Activated T-helper 1 cell treated with anti-CD3 and anti-CD28 coated beads, Interleukin-12 subunit alpha, Interleukin-12 subunit beta, Interleukin-2, Interleukin-4 antibody, amounts not matched to agents 30 ng/mL and 10 ng/mL and 1 ng/mL, durations not matched to agents 14 hours and 24 hours and 36 hours (primary cell): ENCODE measurements at places on chromosomes 7 and 10.
A peak's percentile ranks its signal among the peaks of the same experiment; 100 is the strongest.

DNA sequence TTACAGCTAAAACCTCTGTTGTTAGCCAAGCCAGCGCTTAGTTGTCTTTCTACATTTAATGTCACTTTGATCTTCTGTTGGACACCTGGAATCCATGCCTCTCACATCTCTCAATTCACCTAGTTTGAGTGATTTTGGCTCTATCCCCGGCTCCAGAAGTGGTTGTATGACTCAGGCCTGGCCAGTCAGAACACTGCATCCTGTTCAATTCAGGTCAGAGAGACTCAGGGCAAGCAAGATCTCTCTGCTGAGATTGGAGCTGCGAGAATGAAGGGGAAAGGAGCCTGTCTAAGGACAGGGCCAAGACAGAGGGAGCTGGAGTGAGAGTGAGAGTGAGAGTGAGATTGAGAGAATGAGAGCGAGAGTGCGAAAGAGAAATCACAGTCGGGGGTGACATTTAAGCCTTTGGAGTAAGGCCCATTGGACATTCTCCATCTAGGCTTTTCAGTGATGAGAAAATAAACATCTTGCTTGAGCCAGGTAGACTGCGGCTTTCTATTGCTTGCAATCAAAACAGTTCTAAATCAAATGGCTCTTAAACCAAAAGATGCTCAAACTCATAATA is 83.3 kb upstream of the DYNC1I1 start:
- DNase-seq, result no peak

- DNase-seq, result no peak
Observed at GRCh38 chr10:126063353-126063791, 167.0 kb downstream of the FANK1 start.

DNA sequence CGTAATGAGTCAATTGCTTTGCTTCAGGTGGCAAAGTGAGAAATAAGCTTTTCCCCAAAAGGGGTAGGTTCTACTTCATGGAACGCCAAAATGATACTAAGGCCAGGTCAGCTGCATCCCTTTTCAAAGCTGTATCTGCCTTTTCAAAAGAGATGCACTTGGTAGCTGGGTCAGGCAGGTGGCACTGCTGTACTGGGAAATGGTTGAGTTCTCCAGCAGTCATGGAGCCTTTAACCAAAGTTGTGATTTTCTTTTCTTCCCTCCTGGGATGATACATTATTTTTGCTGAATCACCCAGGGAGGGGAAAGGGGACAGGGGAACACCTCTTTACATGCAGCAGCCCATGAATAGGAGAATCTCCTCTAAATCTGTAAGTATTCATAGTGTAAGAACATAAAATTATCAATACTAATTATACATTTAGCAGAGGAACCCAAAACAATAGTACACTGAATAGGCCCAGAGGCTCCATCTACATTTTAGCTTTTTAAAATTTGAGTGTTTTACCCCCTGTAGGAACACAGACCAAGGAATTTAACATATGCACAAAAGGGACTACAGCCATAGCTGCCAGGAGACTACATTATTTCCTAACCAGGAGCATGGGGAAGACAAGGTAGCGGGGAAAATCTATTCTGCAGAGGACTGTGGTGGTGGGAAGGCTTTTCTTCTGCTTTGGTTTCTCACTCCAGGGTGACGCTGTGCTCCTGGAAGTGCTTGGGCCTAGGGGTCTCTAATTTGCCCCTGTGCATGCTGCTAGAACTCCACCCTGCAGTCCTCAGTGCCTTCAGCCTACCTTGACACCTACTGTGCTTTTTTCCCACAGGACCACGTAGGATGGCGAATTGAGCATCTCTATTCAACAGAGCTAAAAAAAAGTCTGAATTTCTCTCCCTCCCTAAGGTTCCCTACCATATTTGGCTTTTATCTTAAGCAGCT is 6.4 kb upstream of the GPR22 start:
- DNase-seq, result peak; percentile 7

- DNase-seq, result no peak
Observed at GRCh38 chr7:50620433-50620832, 55.2 kb upstream of the DDC start.

GRCh38 chr10:110775020-110775375 is 96.7 kb upstream of the PDCD4 start:
- DNase-seq, result no peak

DNA sequence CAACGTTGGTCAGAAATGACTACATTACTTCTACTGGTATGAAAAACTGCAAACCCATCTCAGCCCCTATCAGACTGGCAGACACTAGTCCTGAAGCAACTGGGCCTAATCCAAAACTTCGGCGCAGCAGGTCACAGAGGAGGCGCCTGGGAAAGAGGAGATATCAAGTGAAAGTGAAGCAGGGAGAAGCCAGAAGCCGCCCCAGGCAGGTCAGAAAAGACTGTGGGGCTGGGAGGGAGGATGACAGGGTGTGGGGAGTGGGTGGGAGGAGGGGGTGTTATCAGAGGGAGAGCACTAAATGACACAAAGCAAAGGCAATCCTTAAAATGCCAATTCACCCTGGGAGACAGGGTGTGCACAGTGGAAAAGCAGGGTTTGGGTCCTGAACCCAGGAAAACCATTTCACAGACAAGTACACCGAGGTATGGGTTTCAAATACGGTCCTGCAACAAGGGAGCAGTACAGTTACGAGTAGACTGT is 731 bp downstream of the CHCHD3 start:
- no peak for DNase-seq

- DNase-seq, result no peak
Observed at GRCh38 chr7:129875160-129875559, 77.6 kb downstream of the UBE2H start.

GRCh38 chr10:132684164-132684891 is 101.6 kb downstream of the NKX6-2 start:
- DNase-seq, result peak; percentile 31

GRCh38 chr7:44182827-44183226 is 6.4 kb downstream of the GCK start:
- DNase-seq, result no peak

- no peak for DNase-seq
Observed at GRCh38 chr10:10017716-10018115, 1000.0 kb upstream of the CELF2 start.

DNA sequence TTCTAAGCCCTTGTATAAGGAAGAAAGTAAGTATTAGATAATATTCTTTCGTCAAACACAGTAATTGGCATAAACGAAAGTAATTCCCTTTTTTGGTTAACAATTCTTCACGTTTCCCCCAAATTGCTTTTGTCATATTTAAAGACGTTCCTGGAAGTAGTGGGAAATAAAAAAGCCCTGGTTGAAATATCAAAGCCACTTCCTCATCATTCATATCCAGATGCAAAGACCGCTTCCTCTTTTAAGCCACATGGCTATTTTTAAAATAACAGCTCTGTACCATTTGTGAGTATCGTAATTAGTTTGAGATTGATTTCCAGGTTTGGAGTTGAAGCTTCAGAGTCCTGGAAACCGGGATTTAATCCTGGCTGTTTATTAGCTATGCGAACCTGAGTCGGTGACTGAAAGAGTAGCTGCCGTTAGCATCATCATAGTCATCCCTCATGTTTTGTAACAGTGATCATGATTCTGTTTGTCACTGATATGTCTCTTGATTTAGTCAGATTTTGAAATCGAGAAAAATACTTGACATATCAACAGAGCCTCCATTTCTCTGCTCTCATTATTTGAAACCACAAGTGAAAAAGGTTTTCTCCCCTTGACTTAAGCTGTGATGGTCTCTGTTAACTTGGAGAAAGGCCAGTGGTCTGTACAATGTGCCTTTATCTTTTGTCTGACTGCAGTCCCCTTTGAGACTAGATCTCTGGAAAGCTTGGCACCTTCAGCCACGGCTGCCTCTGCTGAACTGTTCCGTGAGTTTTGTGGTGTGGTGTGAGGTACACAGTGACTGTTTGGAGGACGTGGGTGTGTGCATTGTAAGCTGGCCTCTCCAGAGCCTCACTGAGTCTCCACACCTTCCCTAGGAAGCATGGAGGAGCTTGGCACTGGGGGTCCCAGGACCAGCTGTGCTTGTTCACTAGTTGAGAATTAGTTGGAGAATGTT is 18.1 kb downstream of the OPTN start:
- DNase-seq, result no peak

GRCh38 chr7:27641581-27642230 is 21.0 kb downstream of the HIBADH start:
- no peak for DNase-seq

DNA sequence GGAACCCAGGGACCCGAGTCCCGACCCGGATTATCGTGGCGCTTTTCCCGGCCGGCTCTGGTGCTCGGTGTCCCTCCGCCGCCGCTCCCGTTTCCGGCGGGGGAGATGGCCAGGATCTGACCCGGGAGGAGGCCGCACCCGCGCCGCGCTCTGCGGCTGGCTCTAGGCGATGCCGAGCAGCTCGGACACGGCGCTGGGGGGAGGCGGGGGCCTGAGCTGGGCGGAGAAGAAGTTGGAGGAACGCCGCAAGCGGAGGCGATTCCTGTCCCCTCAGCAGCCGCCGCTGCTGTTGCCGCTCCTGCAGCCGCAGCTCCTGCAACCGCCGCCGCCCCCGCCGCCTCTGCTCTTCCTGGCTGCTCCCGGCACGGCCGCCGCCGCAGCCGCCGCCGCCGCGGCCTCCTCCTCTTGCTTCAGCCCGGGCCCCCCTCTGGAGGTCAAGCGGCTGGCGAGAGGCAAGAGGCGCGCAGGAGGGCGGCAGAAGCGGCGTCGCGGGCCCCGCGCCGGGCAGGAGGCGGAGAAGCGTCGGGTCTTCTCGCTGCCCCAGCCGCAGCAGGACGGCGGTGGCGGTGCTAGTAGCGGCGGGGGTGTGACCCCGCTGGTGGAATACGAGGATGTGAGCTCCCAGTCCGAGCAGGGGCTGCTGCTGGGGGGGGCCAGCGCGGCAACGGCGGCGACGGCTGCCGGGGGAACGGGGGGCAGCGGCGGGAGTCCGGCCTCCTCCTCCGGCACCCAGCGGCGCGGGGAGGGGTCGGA is 593 bp downstream of the CDK13 start:
- peak; percentile 42 for DNase-seq

- DNase-seq, result no peak
Observed at GRCh38 chr7:67753891-67754290, 757.3 kb downstream of the TYW1 start.

DNA sequence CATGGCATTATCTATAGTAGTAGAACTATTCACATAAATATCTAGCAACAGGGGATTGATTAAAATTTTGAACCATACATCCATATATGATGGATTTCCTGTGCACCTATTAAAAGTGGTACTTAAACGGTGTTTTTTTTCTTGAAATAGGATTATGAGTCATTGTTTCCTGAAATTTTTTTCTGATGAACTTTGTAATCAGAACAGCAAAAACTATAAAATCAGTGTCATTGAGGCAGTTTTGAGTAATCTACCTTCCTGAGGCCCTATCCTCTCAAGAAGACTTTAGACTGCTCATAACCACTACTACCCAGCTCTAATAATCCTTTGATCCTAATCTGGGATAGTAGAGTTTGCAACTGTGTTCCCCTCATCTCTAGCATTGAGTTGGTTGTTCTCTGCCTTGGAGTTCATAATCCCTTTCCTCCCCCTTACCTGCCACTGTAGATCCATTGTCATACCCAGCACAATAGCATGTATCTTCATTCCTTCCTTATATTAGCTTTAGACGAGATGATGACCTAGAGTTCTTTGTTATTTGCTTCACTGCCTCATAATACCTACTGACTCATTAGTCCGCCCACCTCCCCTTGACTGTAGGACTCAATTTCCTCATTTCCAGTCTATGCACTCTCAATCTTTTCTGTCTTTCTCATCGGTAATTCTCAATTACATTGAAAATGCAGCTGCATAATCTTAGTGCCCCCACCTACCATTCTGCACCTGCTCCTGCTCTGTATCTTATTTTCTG is 133.4 kb downstream of the LRRC4 start:
- DNase-seq, result no peak

- peak; percentile 49 for DNase-seq
Observed at GRCh38 chr7:150450491-150451001, at the start of gene GIMAP8. Gene GIMAP8 (plus strand): TSS chr7:150450630. CDS start chr7:150466699, 16,069 bp downstream.

DNA sequence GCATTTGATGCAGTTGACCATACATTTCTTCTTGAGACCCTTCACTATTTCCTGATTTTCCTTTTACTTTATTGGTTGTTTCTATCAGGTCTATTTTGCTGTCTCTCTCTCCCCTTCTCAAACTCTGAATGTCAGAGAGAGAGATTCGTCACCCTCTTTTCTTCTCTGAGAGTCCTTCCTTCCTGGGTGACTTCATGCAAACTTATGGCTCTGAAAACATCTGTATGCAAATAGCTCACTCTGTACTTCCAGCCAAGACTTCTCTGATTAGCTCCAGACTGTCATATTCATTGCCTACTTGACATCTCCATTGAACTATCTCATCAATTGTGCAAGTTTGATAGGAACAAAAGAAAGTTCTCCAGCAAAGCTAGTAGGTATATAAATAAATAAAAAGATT is 191.7 kb upstream of the KLF6 start:
- DNase-seq, result no peak

DNA sequence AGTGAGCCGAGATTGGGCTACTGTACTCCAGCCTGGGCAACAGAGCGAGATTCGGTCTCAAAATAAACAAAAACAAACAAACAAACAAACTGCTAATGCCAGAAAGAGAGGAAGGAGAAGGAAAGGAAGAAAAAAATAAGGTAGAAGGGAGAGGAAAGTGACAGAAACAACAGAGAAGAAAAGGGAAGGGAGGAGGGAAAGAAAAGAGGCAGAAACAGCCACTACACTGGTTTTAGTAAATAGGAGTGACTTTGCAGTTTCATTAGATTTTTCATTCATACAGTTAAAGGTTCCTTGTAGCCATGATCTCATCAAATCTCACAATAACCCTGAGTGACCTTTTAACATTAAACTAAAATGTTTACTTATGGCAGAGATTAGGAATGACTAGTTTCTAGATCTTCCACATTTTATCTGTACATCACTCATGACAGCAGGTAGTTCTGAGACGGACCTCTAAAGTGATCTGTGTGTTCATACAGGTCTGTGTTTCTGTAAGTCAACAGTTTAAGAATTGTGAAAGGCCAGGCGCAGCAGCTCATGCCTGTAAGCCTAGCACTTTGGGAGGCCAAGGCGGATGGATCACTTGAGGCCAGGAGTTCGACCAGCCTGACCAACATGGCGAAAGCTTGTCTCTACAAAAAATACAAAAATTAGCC is 191.3 kb upstream of the KLF14 start:
- no peak for DNase-seq

GRCh38 chr10:61964949-61965702 is 63.6 kb downstream of the ARID5B start:
- no peak for DNase-seq

GRCh38 chr10:91024541-91024940 is 103.7 kb upstream of the ANKRD1 start:
- no peak for DNase-seq

GRCh38 chr10:92385831-92386230 is 94.9 kb downstream of the MARCHF5 start:
- DNase-seq, result no peak

- DNase-seq, result no peak
Observed at GRCh38 chr7:78434281-78434680, 635.7 kb downstream of the PHTF2 start.

DNA sequence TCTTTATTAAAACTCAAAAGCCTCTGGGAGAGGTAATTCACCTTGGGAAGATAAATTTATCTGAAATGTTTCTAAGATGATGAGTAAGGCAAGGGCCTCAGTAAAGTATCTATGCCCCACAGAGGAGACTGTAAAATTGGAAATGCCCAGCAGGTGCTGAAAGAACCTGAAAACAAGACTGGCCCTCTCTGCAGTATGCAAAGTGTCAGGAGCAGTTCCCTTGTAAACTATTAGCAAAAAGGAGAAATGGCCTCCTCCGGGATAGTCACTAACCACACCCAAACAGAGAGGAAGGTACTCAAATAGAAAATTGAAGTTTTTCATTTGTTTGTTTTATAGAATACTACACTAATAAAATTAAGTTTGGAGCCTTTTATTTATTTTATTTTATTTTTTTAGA is 81.2 kb downstream of the FZD1 start:
- DNase-seq, result no peak

GRCh38 chr10:1662438-1663025 is 74.8 kb downstream of the ADARB2 start:
- DNase-seq, result no peak
